Tongue (tissue), 3 donors: ENCODE measurements at places on chromosomes 2 and 18.
A peak's percentile ranks its signal among the peaks of the same experiment; 100 is the strongest.

DNA sequence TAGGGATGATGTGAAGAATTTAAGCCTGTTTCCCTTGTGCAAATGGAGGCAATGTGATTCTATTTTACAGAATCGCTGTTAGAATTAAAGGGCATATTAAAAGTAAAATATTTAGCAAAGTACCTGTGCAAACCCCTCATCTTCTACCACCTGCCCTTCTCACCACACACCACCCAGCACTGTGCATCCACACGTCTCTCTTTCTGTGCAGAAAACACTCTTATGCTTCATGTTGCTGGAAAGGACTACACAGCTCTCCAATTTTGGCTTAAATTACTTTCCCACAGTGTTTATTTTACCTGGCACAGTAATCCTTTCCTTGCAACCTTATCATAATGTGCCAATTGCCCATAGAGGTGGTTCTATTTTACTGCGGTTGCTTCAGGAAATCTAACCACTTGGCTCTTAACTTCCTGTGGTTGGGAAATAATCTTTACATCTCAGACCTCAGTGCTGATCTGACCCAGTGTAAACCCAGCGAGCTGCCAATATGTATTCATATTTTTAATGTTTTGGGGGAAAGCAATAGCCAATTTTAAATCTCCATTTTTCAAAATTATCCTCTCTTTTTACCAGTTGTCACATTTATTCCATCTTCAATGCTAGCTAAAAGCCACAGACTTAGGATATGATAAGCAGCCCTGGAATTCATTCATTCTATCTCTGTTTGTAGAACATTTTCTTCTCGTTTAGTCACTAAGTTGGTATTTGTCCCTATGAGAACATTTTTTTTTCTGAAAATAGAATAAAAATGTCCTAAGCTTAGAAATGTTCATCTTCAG is 250.9 kb downstream of the DSEL start:
- DNase-seq, result no peak

DNA sequence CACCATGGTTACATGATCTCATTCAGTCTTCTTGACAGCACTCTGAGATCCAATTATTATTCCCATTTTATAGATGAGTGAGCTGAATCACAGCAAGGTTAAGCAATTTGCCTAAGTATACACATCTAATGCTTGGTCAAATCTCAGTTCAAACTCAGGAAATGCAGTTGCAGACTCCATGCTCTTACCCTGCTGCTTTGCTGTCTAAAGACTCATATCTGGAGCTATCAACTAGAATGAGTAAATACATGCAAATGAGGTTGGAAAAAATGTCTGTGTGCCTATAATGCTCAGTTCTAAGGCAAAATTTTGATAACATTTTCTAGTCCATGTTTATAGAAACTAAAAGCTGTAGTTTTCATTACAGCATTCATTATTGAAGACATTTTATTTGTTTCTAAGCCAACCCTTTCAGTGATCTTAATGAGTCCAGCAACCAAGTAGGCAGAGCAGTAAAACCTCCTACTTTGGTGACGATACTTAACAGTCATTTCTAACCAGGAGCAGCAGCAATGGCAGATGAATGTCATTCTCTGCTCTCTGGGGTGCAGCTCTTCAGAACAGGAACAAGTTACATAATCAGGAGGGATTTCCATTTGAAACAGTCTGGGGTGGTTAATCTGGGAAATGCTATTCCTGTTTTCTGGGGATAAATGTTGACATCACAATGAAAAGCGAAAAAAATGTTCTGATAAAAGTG is 396.8 kb upstream of the UBE2E3 start:
- DNase-seq, result no peak

- no peak for DNase-seq
Measured at GRCh38 chr18:55185391-55185790, 226.1 kb upstream of the CCDC68 start.

GRCh38 chr2:133360882-133361281 is 207.4 kb downstream of the NCKAP5 start:
- DNase-seq, result no peak

DNA sequence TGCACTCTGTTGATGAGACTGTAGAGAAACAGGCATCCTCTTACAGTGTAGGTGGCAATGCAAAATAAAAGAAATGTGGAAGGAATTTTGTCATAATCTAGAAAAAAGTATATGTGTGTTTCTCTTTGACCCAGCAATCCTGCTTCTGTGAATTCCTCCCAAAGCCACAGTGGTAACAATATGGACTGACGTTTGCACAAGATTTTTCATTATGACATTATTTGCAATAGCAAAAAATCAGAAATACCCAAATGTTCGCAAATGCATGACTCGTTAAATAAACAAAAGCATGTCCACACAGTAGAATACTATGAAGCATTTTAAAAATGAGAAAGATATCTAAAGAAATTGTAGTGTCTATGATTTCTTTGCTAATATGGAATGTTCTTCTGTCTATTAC is 255.2 kb upstream of the NRP2 start:
- DNase-seq, result no peak

GRCh38 chr2:239331560-239331959 is 69.3 kb downstream of the HDAC4 start:
- DNase-seq, result no peak

- DNase-seq, result peak; percentile 35
Measured at GRCh38 chr2:113877711-113878598, 11.9 kb upstream of the ACTR3 start.

GRCh38 chr2:129237966-129238725 is 741.3 kb upstream of the RAB6C start:
- no peak for DNase-seq

DNA sequence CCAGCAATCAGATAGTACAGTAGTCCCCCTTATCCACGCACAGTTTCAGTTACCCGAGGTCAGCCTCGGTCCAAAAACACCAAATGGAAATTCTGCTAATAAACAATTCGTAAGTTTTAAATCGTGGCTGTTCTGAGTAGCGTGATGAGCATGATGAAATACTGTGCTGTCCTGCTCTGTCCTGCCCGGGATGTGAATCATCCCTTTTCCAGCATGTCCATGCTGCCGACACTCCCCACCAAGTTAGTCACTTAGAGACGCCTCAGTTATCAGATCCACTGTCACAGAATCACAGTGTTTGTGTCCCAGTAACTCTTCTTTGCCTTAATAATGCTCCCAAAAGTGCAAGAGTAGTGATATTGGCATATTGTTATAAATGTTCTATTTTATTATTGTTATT is 62.1 kb downstream of the MEX3C start:
- DNase-seq, result no peak

GRCh38 chr2:48109491-48110204 is 203.3 kb upstream of the FBXO11 start:
- no peak for DNase-seq
